ENCODE measurements at places on chromosomes 13 and 19. TPM values are rescaled to one million over a fixed set of nuclear protein-coding genes. Genes with fewer than 3 reads are reported as not detected.

The LRRC8E gene
- total RNA-seq, result 0.32 TPM

The NLRP5 gene
- not detected for total RNA-seq

- no peak for ATAC-seq
Observed at GRCh38 chr13:67117010-67117550, 113.1 kb downstream of the PCDH9 start.

DNA sequence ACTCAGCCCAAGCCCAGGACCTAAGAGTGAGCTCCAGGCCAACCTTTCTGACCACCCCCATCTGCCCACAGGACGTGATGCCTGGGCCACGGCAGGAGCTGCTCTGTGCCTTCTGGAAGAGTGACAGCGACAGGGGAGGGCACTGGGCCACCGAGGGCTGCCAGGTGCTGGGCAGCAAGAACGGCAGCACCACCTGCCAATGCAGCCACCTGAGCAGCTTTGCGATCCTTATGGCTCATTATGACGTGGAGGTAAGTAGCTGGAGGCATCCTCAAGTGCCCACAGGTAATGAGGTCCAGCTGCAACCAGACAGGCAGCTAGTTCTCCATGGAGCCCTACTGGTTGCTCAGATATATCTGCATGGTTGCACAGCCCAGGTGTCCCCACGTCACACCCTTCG lies 14.8 kb downstream of the DDX39A start:
- no peak for ATAC-seq

- no peak for ATAC-seq
Observed at GRCh38 chr19:6109947-6110346, 353 bp downstream of the RFX2 start.

DNA sequence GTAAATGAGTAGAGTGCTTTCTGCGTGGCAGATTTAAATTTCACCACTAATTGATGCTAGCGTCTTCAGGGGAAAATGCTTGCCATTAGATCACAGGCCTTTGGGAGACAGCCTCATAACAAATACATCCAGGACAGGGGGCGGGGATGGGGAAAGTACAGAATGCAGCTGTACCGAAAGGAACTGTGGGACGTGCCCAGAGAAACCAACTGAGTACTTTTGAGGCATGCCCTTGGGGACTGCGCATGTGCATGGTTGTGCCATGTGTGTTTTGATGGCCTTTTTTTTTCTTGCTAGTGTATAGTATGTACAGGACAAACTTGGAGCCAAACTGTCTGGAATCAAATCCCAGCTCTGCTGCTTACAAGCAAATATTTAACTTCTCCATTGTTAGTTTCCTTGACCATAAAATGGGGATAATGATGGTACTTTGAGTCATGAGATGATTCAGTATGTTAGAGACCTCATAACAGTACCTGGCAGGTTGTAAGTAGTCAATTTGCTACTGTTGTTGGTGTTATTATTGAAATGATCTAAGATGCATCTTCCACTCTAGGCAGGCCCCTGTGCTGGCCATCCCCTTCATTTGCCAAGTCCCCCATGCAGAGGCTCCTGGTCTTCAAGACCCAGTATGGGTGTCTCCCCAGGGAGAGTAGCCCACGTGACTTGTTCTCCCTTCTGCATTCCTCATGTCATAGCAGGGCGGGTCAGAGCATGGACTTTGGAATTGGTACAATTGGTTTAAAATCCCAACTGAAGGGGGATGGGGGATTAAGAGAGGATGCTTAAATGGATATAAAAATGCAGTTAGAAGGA lies 68.3 kb upstream of the NPAS1 start:
- ATAC-seq, result no peak

DNA sequence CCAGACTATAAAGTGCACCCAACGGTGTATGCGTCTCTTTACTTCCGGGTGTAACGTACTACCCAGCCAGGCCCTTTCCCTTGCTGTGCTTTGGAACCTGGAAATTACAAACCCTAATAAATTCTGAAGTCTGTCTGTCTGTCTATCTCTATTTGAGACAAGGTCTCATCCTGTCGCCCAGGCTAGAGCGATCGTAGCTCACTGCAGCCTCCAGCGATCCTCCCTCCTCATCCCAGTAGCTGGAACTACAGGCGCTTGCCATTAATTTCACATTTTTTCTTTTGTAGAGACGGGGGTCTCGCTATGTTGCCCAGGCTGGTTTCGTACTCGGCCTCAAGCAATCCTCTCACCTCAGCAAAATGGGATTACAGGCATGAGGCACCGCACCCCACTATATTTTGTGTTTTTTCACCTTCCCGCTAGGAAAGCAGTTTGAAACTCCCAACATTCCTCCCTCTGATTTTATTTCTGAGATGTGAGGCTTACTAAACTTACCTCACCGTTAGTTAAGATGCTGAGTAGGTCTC lies 469 bp upstream of the RNF6 start:
- peak; percentile 50 for ATAC-seq

DNA sequence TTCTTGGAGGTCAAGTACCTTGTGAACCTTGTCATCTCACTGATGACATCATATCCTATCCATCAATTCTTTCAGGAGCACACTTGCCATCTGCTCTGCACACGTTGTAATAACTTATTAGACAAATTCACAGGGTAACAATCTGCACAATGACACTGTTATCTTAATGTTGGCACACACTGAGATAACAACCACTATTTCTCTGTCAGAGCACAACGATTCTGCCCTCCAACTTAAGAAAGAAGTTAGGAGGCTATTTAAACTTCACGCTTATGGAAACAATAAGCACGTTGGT lies 351.3 kb downstream of the DACH1 start:
- no peak for ATAC-seq

- no peak for ATAC-seq
Observed at GRCh38 chr19:40778706-40779284, 748 bp downstream of the RAB4B start.

- ATAC-seq, result no peak
Observed at GRCh38 chr13:27252467-27252866, 1.1 kb downstream of the RPL21 start.

DNA sequence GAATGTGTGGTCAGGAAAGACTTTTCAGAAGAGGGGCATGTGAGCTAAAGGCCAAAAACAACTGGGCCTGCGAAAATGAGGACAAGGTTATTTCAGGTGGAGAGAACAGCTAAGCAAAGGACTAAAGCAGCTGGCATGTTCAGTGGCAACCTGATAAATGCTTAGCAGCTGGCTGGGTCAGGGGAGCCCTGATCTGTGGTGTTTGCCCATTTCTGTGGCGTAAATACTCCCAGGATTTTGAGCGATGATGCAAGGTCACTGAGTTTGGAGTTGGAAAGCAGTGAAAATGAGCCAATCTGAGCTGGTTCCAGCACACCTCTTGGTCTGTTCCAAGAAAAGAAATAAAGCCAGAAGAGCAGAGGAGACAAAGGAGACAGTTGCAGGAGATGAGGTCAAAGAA lies 704.3 kb downstream of the UQCRFS1 start:
- no peak for ATAC-seq
